ENCODE measurements at places on chromosomes 5 and 9. TPM values are rescaled to one million over a fixed set of nuclear protein-coding genes. Genes with fewer than 3 reads are reported as not detected.

The NUDT2 gene
- 14.3 TPM for total RNA-seq

The LHX3 gene
- not detected for total RNA-seq

The MARCHF11 gene
- total RNA-seq = not detected

The RASEF gene
- total RNA-seq = 0.28 TPM

The PCSK5 gene
- 10.7 TPM for total RNA-seq

The GPX3 gene
- 1.2 TPM for total RNA-seq

The GEMIN5 gene
- 26.5 TPM for total RNA-seq

The KIF20A gene
- total RNA-seq = 3.9 TPM
